Ecto neural progenitor cell (in vitro differentiated cells): ENCODE measurements at places on chromosomes 1 and 21.
A peak's percentile ranks its signal among the peaks of the same experiment; 100 is the strongest.

- no peak for DNase-seq
Observed at GRCh38 chr1:85596947-85597346, 16.4 kb downstream of the CCN1 start.

- DNase-seq = no peak
Observed at GRCh38 chr1:95340061-95340460, 106.1 kb downstream of the RWDD3 start.

GRCh38 chr1:203625628-203626019 lies 1.0 kb upstream of the ATP2B4 start:
- no peak for DNase-seq

DNA sequence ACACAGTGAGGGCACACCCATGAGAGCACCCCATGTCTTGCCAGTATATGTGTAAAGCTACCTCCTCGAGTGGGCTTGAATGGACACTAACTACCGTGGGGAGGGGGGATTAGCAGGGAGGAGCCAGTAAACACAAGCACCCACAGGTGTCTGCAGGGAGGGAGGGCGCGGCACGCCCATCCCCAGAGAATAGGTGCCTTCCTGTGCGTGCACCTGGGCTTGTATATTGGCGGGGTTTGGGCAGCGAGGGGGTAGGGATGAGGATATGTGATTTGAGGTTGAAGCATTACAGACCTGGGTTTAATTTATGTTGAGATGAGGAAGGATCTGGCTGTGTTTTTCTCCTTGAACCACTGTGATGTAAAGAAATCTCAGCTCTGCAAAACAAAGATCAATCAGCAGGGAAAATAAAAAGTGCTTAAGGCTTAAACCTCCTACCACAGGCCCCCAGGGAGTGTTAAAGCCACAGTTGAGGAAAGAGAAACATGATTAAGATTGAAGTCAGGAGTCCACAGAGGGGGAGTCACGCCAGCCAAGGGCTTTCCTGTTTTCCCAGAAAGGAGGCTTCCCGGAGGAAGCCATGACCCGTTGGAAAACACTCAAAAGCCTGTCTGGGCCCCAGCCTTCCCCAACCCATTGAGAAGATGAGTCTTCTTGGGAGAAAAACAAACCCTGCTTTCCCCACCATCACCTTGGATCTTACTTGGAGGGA lies 80.0 kb downstream of the CAMK2N1 start:
- DNase-seq = peak; percentile 36

DNA sequence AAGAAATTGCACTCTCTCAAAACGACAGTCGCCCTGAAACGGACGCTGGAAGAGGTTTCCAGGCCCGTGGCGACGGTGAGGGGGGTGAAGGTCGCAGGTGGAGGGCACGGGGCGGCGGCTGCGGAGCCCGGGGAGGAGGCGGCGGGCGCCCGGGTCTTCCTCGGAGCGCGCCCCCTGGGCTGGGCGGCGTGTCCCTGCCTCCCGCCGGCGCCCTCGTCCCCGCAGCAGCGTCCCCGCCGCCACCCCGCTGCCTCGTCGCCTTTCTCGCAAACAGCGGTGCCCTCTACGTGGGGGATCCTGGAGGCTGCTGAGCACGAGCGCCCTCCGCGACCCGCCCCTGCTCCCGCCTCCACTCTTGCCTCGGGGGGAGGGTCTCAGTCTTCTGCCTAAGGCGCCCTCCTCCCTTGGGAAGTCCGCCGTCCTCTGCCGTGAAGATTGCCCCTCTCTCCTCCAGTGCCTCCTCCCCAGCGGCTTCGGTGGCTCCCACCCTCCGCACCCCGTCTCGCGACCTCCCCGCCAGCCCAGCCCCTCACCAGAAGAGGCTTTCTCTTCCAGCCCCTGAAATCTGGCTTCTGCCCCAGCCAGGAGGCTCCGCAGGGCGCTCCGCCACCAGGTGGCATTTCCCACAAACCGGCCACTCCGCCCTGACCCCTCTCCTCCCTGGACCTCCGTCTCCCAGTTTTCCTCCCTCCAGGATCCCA lies 227.4 kb downstream of the SDCCAG8 start:
- peak; percentile 71 for DNase-seq

DNA sequence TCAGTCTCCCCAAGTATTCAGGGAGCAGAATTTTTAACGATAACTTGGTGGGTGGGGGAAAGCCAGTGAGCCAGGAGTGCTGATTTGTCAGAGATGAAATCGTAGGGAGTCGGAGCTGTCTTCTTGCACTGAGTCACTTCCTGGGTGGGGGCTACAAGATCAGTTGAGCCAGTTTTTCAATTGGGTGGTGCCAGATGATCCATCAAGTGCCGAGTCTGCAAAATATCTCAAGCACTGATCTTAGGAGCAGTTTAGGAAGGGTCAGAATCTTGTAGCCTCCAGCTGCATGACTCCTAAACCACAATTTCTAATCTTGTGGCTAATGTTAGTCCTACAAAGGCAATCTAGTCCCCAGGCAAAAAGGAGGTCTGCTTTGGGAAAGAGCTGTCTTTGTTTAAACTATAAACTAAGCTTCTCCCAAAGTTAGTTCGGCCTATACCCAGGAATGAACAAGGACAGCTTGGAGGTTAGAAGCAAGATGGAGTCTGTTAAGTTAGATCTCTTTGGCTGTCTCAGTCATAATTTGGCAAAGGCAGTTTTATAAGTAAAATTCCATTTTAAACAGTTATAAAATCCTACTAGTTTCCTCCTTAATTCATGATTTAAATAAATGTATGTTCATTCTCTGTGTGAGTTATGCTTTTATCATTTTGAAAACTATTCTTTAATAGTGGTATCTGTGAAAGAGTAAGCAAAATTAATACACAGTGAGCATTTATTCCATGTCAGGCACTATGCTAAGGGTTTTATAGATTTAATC lies 51.7 kb downstream of the SLC16A1 start:
- DNase-seq = no peak

- DNase-seq = peak; percentile 11
Observed at GRCh38 chr1:10082785-10083479, 50.2 kb downstream of the UBE4B start.

GRCh38 chr1:2537784-2538115 lies 7.7 kb upstream of the HES5 start:
- DNase-seq = no peak

DNA sequence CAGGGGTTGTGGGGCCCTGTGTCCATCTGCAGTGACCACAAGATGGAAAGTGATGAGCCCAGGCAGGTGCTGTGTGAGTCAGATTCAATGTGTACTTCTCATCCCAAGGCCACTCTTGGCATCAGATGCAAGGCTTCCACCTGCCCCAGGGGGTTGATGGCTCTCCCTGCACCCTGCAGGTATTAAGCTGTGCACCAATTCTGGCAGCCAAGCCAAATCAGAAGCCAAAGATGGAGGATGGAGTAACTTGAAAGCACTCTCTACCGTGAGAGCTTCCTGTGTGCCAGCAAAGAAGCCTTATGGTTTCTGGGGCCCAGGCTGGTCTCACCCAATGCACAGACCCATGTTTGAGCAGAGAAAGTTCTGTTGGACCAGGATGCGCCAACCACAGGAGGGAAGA lies 44.3 kb upstream of the TENT5C start:
- peak; percentile 19 for DNase-seq

DNA sequence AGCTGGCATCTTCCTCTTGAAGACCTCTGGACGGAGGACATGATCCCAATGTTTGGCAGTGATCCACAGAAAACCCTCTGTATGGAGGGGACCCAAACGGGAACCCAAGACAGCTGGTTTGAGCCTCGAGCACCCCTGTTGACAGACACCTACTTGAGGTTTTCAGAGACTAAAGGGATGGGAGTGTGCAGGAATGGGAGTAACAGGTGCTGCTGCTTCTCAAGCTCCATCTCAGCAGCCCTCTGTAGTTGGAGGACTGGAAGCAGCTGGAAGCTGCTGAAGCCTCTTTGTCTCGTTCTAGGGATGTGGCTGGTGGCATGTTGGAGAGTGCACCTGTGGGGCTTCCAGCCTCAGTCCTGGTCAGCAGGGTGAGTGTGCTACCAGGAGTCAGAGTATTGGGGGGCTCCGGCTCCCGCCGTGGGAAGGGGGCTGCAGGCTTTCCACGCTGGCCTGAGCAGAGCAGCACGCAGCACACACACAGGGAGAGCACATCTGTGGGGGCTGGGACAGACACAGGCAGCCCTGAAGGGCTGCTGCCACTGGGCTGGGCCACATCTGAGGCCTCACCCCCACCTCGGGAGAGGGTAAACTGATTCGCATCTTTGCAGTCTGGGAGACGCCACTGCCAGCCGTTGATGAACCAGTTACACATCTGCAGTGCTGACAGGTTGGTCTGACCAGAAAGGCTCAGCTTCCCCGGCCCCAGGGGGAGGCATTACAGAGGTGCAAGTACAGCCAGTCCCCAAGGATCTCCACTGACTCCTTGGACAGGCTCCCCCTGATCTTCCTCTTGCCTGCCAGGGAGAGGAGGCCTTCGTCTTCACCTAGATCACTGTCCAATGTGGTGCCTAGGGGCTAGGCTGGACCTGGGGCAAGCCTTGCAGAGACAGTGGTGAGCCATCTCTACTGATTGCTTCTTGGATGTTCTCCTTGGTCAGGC lies 56.6 kb downstream of the ADSS2 start:
- DNase-seq = no peak

- no peak for DNase-seq
Observed at GRCh38 chr1:38128926-38129453, 82.4 kb upstream of the POU3F1 start.

- no peak for DNase-seq
Observed at GRCh38 chr1:19877821-19878636, 4.2 kb upstream of the OTUD3 start.

- DNase-seq = peak; percentile 75
Observed at GRCh38 chr1:30786264-30786991, 28.9 kb upstream of the LAPTM5 start.

- peak; percentile 76 for DNase-seq
Observed at GRCh38 chr1:180515857-180516388, 13.5 kb upstream of the ACBD6 start.

- no peak for DNase-seq
Observed at GRCh38 chr21:39681257-39681656, 63.7 kb upstream of the IGSF5 start.

DNA sequence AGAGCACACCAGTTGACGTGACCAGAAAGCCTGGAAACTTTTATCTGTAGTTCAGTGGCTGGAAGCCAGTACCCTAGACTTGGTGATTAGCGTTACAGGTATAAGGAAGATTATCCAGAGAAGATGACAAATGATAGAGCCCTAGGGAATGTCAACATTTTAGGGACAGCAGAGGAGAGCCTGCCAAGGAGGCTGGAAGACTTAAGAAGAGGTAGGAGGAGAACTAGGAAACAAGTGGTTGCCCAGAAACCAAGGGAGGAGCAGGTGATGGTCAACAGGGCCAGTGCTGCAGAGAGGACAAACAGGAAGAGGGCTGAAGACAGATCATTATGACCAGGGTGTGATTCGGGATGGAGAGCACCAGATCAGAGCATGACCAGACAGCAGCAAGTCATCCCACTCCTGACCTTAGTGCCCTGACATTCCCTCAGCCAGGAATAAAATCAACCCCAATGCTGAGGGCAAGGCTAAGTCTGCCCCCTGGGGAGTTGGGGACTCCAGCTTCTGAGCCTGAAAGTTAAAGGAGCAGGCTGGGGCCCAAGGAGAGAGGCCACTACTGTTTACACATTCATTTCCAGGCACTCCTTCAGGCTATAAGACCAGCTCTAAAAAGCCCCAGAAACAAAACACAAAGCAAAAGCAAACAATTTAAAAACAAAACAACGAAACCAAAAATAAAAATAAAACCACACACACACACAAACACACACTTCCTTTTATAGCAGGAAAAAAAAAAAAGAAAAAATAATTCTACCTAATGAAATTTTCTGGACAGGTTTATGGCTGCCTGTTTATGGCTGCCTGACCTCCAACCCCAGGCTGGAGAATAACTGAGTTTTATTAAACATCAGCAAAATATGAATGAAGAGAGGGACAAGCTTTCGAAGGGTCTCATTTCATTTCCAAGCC lies 48.6 kb upstream of the LRRC52 start:
- DNase-seq = no peak
